Stimulated activated CD8-positive, alpha-beta memory T cell treated with anti-CD3 and anti-CD28 coated beads, Interleukin-2, amount 100 ng/mL, for 1 hour (primary cell): ENCODE measurements at places on chromosomes 12 and 14.

GRCh38 chr14:99357151-99357915 is 85.3 kb upstream of the BCL11B start:
- no peak for DNase-seq

DNA sequence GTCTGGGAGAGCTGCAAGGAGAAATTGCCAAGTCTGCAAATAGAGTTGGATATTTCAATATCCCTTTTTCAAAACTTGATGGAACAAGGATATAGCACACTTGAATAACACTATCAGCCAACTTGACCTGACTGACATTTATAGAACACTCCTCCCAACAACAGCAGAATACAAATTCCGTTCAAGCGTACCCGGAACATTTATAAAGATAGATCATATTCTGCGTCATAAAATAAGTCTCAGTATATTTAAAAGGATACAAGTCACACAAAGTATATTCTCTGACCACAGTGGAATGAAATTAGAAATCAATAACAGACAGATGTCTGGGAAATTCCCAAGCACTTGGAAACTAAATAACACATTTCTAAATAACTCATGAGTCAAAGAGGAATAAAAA is 29.0 kb upstream of the MEG3 start:
- no peak for DNase-seq

DNA sequence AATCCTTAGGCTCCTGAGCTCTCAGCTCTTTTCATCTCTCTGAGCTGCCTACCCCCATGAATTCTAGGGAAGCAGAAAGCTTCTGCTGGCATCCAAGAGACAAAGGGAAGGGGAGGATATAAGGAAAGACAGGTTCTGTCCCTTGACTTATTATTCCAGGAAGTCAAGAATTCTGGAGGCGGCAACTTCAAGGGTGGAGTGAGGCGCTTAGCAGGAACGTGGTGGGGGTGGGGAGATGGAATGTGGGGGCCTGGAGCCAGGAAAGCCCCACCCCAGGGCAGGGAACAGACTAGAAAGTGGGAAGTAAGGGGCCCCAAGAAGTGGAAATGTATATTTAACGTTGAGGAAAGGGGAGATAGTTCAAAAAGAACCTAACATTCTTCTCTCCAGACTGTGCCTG is 1.4 kb downstream of the CALCOCO1 start:
- DNase-seq = no peak

- no peak for DNase-seq
Observed at GRCh38 chr12:54749191-54749818, 101.1 kb upstream of the DCD start.

- DNase-seq = no peak
Observed at GRCh38 chr12:46107591-46107990, 117.2 kb upstream of the SCAF11 start.

- DNase-seq = no peak
Observed at GRCh38 chr12:5273709-5274108, 158.2 kb upstream of the NTF3 start.

- no peak for DNase-seq
Observed at GRCh38 chr14:76463105-76463504, 87.2 kb downstream of the ESRRB start.

DNA sequence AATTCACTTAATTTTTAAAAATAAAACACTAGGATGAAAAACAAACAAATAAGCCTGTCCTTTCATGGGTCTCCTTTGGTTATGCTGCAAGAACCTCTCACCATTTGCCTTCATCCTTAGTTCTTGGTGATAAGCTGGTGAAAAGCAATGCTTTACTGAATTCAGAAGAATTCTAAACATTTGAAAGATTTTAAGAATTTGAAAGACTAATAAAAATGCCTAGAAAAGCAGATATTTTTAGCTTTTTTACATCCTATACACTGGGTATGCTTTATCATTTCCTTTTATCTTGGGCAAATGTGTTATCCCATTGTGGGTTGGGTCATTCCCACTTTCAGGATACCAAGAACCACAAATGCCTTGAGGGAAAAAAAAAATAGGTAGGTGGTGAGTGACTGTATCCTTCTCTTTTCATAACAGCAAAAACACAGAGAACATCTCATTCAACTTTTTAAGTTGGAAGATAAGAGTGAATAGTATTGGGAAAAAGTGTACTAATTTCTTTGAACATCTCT is 197.1 kb upstream of the ABCD2 start:
- DNase-seq = no peak

- DNase-seq = no peak
Observed at GRCh38 chr14:91153360-91153759, 39.5 kb downstream of the DGLUCY start.

DNA sequence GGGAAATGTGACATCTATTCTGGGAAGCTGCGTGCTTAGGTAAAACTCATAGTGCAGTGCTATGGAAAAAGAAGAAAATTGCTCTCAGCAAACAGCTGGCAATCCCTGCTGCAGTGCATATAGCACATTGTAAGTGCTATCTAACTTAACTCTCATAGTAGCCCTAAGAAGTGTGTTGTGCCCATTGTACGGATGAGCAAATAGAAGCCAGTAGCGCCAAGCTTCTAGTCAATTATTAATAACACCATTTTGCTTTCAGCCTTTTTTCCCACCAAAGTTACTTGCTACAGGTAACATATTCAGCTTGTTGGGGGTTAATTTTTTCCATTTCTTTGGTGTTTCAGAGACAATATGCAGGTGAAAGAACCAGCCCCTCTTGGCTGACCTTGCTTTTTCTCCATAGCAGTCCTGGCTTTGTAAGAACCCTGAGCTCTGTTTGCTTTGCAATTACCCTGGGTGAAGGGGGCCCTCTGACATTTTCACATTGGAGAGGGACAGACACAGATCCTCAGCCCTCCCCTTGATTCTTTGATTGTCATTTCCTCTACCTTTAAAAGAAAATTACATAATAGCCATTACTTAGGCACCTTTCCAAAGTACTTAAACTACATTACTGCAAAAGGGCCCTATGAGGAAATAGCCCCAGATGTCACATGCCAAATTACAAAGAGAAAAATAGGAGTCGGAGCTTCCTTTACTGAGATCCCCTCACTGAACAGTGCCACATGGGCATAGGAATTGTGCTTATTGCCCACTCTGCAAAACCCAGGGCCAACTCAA is 576.2 kb upstream of the TBX3 start:
- DNase-seq = no peak

- DNase-seq = no peak
Observed at GRCh38 chr12:123058481-123058880, 78.0 kb downstream of the ARL6IP4 start.

GRCh38 chr14:61116369-61116768 is 135.3 kb downstream of the SLC38A6 start:
- DNase-seq = no peak

DNA sequence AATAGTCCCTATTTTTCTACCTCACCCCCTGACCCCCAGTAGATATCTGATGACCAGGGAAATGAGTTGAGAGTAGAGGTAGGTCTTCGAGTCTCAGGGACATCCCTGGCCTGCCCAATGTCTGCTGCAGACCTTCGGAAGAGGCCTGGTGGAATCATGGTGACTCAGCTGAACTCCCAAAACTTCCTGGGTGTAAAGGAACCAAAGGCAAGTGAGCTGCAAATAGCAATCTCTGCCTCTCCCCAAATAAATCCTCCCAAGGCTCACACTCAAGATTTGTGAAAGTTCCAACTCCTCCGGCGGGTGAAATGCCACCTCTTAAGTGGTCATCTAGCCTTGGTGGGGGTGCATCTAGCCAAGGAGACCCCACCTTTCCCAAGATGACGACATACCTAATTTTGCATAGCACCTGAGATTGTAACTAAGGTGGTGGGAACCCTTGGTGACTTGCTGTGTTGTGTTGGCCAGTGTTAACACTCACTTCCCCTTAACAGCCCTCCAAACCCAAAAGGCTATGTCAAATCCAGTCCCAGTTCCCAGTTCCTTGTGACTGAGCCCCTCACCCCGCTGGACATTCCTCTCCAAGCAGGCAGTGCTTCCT is 6.3 kb downstream of the ZFP36L1 start:
- DNase-seq = no peak

DNA sequence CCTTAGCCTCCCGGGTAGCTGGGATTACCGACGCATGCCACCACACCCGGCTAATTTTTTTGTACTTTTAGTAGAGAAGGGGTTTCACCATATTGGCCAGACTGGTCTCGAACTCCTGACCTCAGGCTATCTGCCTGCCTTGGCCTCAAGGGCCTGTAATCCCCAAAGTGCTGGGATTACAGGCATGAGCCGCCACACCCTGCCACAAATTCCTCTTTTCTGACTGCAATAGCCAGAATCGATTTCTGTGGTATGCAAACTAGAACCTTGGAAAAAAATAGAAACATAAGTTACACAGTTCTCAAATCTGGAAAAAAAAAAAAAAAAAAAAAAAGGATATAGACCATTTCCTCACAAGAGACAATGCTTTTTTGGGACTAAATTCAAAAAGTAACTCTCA is 184.6 kb upstream of the EGLN3 start:
- DNase-seq = no peak

DNA sequence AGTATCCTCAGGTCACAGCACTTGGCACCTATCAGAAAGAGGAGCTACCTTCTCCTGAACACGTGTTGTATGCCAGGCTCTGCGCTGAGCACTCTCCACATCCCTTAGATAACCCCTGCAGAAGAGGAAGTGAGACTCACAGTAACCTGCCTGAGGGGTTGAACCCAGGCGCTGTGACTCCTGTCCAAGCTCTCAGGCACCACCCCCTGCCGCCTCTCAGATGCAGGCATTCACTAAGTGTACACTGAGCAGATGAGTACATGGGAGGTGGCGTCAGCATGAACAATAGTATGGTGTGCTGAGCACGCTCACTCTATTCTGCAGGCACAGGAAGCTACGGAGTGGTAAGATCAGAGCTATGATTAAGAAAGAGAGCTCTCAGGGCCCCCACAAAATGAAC is 21.0 kb upstream of the RIC8B start:
- no peak for DNase-seq

DNA sequence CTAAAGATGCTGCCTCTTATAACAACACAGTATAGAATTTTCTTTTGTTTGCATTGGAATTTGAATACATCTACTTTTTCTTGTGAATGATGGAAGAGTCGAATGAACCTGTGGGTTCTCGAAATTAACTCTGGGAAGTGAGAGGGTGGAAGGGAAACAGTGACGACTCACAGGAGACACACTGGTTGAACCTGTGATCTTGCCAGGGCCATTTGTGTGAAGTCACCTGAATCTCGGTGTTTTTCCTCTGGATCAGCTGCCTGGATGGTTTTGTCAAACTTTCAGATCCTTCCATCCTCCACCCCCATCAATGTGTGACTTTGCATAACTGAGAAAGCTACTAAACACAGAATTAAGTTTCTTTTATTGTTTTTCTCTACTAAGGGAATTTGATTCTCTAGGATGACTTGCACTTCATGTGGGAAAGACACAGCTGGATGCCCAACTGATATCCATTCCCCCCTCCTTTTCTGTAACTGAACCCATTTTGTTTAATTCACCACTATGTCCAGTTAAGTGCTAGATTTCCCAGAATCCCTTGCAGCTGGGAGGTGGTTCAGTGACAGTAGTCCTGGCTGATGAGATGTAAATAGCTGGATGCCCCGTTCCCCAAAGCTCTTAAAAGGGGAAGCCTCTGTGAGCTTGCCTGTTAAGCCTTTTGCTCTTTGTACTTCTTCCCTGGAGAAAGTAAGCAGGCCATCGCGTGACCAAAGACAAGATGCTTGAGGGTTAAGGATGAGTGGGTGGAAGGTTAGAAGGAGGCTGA is 6.3 kb downstream of the PPFIBP1 start:
- no peak for DNase-seq

GRCh38 chr14:71716041-71716772 is 216.0 kb upstream of the RGS6 start:
- no peak for DNase-seq

GRCh38 chr12:54228471-54228870 is 39.7 kb upstream of the SMUG1 start:
- DNase-seq = no peak

- DNase-seq = no peak
Observed at GRCh38 chr12:69007101-69007854, 74.3 kb upstream of the CPM start.

DNA sequence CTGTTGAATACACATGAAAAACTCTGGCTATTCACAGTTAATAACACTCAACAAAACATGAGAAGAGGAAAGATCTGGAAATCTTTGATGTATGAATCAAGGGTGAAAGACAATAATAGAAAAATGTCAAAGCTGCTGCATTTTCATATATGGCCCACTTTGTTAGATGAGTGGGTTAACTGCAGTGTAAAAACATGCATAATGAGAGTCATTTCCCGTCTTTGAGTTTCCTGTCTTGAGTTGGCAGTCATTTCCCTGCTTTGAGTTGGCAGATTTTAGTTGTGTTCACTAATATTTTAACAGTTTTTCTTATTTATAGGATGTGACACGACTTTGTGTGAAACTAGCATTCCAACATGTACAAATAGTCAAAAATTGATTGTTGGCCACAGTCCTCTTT is 87.9 kb upstream of the PTPRQ start:
- DNase-seq = no peak

DNA sequence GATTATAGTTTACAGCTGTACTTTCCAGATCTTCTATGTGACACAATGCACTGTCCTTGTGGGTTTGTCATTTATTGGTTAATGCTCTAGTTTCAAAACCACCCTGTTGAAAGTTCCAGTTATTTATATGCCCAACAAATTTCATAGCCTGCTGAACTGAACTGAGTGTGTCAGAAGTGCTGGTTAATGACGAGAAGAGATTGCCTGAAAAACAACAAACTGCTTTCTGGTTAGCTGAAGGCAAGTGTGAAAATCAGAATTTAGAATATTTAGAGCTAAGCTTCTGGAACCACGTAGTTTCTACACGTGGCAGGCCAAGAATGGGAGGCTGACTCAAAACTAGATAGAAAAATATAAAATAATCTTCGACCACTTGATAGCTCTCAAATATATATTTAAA is 19.1 kb upstream of the RIN3 start:
- DNase-seq = no peak

GRCh38 chr12:111937429-111937828 is 75.5 kb downstream of the TMEM116 start:
- DNase-seq = no peak

DNA sequence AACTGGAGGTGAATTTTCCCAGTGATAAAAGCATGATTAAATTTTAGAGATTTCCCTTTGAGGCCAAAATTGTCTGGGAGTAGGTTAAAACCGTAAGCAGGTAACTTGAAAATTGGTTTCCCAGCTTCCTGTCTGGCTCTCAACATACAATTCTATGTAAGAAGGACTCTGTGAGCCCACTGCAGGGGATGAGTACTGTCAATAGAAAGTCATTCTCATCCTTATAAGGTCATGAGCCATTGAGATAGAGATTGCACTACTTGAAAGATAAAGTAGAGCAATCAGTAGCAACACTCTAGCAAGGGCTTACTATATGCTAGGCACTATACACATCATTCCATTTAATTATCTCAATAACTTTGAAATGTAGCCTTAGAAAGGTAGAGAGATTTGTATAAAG is 225.6 kb upstream of the HMGA2 start:
- no peak for DNase-seq
